ENCODE measurements at places on chromosomes 13 and 19. TPM values are rescaled to one million over a fixed set of nuclear protein-coding genes. Genes with fewer than 3 reads are reported as not detected.

Gene ZNF222
- 9.6 TPM for total RNA-seq

Gene PLIN5
- total RNA-seq: not detected

DNA sequence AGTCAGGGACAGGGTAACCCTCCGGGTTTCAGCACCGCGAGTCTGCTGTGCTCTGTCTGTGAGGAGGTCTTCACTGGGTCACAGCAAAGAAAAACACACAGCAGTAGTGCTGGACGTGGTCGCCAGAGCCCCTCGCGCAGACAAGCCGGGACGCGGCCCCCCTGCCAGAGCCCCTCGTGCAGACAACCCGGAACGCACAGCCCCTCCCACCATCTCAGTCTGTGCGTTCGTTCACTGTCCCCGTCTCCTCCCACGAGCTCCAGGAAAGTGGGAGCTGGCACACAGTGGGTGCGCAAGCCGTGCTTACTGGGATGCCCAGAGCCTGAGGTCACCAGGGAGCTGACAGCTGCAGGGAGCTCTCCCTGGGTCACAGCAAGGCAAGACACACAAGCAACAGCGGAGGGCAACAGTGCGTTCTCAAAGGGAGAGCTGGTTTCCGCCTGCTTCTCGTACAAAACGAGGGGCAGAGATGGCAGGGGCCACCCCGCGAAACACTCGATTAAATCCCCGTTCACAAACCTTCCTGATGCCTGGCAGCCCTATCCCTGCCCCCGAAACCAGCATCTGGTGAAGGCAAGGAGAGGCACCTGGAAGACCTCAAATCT is 3.2 kb upstream of the PLPP2 start:
- no peaks in the 10 kb centered on the region for H3K36me3 ChIP-seq
- peaks cover 29% of the 10 kb centered on the region for H3K27me3 ChIP-seq
- H3K4me1 ChIP-seq: peaks cover 12% of the 10 kb centered on the region
- H3K27ac ChIP-seq: no peak overlapping the region
- H3K4me3 ChIP-seq: no peak overlapping the region

DNA sequence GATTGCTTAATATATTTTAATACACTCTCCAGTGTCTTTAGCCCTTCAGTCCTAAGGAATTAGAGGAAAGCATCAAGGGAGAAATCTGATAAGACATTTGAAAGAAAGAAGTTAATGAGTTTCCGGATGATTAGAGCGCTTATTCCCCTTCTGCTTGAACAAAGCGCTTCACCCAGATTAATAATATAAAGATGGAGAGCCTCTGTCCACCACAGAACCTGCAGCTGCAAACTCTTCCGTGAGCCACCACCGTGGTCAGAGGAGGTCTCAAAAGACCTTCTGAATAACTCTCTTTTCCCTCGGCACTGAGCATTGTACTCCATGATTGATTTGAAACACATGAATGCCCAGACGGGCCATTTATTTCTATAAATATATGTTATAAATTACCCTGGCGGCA is 14.2 kb upstream of the TUBGCP3 start:
- no peaks in the 10 kb centered on the region for H3K36me3 ChIP-seq
- peaks cover 41% of the 10 kb centered on the region for H3K27me3 ChIP-seq
- H3K4me1 ChIP-seq: no peaks in the 10 kb centered on the region
- DNase-seq: peak; percentile 43
- H3K27ac ChIP-seq: no peak overlapping the region

Data from SJSA1 (cell line).